ENCODE measurements at places on chromosomes 2 and 18.

DNA sequence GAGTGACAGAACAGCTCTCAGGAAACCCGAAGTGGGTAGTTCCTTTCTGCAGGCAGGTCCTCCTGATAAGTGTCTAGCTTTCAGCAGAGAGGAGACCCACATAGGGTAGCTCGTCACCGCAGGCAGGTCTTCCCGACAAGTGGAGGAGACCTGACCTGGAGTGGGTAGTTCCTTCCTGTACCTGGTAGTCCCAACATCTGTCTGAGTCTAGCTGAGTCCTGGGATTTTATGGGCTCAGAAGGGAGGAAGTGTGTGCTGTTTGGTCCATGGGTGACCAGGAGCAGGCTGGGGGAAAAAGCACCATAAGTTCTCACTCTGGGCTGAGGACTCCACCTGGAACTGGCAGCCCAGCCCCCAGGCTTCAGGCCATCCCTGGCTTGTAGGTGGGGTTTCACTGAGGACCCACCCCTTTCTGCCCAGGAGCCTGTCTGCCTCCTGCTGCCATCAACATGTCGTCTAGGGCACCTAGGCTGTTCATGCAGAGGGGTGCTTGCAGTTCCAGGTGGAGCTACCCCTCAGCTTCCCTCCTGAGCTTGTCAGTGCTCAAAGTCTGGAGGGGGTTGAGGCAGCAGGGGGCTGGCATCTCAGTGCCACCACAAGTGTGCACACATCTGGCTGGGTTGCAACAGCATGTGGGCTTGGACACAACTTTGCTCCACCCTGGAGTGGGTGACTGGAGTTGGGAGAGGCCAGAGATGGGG, 9.4 kb downstream of the DYSF start:
- DNase-seq = no peak

DNA sequence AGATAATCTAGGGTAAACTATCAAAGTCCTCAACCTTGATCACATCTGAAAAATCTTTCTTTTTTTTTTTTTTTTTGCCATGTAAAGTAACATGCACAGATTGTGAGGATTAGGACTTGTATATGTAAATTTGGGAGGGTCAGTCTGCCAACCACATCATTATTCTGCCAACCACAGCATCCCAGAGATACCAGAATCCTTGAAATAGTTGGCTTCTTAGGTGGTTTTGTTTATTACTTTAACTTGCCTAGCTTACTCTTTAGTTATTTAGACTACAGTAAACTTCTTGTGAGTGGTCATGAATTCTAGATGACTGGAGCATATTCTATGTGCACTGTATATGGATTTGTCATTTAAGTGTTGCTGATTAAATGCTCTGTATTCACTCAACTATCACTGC, 242.1 kb upstream of the RBMS1 start:
- DNase-seq = no peak

DNA sequence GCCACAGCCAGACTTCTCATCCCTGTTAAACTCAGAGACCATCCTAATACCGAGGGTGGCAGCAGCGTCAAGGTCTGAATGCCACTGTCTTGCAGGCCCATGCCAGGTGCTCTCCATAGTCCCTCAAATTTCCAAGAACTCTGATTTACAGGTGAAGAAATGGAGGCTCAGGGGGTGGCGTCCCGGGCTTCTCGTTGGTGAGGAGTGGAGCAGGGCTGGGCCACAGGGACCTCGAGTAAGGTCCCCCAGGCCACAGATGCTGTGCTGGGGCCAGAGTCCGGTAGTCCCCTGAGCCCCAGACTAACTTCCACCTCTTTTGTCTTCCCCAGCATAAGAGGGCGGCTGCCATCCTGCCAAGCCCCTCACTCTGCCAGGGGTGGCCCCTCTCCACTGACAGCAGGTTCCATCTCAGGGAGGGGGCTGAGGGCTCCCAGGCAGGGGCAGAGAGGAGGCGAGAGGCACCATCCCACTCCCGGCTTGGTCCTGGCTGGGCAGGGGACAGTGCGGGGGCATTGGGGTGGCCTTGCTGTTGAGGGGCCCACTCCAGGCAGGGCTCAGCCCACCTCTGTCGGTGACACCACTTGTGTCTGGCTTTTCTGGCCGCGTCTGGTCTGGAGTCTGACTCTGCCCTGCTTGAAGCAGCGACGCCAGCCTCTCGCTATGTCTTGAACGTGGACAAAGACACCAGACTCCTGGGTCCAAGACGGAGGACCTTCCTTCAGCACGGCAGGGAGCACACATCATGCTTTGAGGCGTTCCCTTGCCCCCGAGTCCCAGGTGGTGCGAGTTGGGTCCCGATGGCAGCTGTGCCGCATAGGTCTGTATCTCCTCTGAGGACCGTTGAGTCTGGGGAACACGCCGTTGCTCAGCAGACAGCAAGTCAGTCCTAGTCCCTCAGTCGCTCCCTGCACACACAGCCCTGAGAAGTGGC, 15.9 kb upstream of the KLHL30 start:
- DNase-seq = no peak

DNA sequence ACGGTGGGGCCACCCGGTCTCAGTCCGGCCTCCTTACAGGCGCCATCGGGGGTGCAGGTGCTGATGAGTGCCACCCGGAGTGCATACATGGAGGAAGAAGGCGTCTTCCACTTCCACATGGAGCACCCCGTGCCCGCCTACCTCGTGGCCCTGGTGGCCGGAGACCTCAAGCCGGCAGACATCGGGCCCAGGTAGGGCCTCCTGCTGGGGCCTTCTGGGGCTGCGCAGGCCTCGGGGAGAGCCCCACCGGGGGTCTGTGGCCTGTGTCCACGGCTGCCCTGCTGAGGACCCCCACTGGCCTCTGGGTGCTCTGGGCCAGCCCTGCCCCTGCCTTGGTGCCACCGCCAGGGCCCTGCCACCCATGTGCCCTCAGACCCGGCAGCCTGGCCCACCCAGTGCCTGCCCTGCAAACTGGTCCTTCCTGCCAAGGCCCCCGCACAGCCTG, 4.8 kb downstream of the RNPEPL1 start:
- no peak for DNase-seq
